ENCODE measurements at places on chromosomes 5 and 9.

DNA sequence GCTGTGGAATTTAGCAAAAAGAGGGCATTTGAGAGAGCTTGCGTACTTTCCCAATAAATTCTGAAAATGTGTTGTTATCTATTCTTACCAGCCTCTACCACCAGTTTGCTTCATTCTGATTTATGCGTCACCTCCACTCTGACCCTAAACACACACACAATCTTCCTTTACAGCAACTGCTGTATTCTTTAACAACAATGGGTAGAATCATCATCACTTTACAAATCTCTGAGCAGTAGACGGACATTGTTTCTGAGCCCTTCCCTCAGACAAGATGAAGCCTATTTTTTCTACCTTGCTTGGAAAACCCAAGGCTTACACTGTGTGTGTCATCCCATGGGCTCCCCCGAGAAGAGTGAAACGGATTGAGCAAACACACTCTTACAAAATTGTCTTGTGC is 83.1 kb upstream of the RASA1 start:
- DNase-seq = no peak

DNA sequence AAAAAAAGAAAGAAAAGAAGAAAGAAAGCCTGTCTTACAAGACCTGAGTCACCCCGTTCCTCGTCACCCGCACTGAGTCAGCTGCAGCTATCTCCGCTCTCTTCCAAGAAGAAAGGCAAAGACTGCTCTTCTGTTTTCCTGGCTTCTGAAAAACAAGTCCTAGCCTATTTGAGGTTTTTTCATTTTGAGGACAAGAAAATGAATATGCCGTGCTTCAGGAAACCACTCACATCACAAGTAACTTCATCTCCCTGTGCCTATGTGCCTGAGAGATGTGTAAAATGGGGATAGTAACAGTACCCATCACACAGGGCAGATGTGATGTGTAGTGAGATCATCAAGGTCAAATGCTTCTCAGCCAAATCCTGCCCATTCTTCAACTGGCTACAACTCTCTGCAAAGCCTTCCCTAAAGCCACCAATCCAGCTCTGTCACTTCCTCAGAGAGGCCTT is 78.4 kb downstream of the GLDC start:
- DNase-seq = no peak

DNA sequence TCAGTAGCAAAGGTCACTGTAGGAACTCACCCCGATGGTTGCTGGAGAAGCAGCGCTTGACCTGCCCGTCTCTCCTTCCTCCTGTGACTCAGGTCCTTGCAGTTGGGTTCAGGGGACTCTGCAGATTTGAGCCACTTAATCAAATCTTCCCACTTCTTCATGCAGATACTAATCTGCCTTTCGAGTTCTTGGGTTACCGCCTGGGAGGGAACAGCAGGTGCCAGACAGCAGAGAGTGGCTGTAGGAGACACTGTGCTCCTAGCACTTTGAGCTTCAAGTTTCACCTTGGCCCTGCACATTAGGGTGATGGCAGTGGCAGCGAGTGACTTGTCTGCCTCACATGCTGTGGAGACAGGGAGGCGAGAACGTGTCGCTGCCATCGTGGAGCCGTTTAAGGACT is 478.3 kb downstream of the PSAT1 start:
- no peak for DNase-seq

DNA sequence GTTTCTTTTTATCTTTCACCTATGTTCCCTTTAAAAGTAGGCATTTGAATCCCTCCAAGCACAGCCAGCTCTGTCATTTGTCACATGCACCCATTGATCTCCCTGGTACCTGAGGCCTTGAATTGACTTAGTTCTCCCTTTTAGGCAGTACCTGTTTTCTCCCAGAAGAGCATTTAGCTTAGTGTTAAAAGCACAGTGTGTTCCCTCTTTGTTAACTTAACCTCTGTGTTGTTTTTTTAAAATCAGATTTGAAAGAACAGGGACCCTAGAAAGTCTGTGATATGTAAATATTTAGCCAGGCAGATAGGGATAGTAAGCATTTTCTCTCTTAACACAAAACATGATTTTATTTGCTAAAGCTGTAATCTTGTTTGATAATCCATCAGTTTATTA is 113.8 kb upstream of the SPATA31D4 start:
- no peak for DNase-seq

DNA sequence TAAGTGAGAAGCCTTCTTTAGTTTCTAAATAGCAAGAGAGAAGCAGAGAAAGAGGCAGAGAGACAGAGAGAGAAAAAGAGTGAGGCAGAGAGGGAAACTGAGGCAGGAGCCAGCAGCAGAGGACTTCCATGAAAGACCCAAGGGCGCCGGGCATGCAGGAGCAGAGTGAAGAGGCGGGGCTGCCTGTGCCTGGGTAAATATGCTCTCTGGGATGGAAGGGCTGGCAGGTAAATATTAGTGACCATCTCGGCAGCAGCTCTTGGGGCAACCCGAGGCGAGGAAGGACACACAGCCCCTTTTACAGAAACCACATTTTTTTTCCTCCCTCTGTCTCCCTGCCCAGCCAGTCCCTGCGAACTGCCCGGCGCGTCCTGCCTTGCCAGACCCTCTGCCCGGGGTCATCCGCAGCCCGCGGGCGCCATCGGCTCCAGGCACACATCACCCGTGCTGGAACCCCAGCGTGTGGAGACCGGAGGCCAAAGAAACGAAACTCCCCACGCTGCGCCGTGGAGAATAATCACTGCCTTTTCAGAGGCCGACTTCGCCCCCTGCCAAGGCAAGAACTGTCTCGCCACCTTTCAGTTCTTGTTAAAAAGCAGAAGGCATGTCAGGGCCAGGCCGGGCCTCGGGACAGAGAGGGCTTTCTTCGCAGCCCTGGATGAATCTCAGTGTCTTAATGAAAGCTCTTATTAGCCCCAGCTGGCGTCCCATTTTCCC is 61.3 kb downstream of the BOD1 start:
- DNase-seq = no peak

GRCh38 chr5:164214698-164215097 is 709.3 kb downstream of the MAT2B start:
- no peak for DNase-seq

DNA sequence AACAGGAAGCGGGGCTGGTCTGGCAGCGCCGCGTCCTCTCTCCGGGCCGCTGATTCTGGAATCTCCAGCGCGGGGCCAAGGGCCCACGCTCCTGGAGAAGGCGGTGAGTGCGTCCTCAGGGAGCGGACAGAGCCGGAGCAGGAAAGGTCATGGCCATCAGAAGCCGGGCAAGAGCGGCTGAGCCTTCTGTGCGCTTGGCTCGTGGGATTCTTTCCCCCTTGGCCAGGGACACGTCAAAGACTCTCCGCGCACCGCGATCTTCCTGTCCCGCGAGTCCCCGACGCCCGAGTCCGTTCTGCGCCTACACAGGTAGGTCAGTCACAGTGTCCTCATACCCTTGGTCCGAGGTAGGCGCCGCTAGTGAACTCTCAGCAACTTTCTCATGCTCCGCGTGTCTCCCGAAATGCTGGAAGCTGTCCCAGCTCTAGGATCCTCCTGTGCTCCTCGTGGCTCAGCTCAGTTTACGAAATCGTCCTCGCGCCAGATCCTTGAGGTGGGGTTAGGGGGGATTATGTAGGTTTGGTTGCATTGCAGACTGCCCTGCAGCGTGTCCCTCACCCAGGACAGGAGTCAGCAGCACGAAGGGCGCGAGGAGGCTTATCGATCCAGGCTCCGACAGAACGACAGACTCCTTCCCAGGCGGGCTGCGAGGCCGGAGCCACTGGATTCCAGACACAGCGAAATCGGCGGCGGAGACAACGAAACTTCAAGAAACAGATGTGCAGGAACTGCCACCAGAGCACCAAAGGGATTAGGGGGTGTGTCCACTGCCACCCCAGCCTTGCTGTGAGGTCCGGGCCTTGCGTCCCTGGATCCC is 8.7 kb downstream of the LHX6 start:
- no peak for DNase-seq

GRCh38 chr9:70374962-70375618 is 39.4 kb downstream of the KLF9 start:
- DNase-seq = no peak

DNA sequence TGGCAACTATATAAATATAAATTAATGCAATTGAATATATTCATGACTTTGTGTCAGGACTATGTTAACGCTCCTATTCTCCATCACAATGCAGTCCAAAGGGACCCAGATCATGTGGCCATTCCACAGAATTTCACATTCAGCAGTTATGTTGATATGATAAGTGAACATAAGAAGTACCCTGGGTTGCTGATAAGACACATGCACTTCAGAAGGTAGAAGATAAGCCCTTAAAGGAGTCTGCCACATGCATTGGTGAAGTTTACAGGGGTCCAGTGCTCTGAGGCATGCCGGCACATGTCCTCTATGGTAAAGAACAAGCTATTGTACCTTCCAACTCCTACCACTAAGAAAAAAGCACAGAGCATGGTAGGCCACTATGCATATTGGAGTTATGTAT is 76.4 kb downstream of the PHAX start:
- no peak for DNase-seq

DNA sequence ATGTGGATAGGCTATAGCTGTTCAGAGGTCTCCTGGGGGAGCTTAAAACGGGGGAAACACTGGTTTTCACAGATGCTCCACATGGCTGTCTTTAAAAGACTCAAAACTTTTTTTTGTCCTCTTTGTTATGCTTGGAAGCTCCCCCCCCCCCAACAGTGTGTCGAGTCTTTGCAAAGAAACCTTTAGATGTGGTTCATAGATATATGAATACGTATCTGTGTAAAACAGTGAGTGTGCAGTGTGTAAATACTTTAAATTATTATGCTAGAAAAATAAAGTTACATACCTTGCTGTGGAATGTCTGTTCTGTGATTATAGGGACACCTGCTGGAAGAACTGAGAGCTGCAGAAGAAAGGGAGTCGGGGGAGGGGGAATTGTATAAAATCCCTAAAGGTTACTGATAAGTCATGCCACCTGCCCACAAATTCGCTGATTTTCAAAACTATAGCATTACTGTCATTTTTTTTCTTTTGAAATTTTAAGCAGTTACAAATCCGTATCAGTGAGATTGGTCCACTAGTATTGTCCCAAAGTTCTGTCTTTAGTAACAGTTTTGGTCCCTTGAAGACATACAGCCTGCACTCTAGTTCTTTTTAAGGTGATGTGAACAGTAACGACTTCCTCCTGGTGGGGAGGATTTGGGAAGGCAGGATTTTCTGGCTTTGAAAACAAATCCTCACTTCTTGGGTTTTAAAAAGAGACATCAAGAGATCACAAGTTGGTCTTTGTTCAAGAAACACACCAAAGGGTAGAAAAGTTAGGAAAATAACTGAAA is 22.9 kb downstream of the RGMB start:
- DNase-seq = no peak

DNA sequence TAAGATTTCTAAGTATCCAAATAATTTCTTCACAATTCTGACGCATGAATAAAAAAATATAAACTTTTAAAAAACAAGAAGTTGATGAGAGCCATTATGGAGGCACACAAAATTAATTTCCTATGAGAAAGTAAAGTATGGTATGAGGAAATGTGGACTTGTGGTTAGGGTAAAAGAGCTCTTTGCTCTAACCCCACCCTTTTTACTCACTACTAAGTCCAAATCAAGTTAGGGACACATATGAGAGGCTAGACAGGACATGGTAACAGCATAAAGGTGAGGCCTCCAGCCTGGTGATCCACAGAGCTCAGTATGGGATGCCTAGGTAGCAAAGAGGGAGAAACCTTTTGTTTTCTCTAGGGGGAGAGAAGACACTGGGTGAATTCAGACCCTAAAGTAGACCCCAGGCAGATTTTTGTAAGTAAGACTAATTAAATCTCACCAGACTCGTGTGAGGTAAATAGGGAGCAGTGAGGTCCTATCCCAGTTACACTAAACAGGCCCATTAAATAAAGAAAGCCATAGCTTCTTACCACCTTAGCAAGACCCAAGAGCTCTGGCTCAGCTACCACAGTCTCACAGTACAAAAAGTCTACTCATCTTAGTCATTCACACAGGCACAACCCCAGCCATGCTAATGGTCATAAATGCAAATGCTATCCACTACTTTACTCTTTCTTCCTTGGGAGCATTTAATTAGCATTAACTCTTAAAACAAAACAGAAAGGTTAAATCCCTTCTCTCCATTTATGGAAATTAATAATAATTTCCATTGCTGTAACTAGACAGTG is 42.6 kb downstream of the MLLT3 start:
- no peak for DNase-seq

GRCh38 chr5:1056611-1057484 is 48.2 kb downstream of the NKD2 start:
- no peak for DNase-seq

DNA sequence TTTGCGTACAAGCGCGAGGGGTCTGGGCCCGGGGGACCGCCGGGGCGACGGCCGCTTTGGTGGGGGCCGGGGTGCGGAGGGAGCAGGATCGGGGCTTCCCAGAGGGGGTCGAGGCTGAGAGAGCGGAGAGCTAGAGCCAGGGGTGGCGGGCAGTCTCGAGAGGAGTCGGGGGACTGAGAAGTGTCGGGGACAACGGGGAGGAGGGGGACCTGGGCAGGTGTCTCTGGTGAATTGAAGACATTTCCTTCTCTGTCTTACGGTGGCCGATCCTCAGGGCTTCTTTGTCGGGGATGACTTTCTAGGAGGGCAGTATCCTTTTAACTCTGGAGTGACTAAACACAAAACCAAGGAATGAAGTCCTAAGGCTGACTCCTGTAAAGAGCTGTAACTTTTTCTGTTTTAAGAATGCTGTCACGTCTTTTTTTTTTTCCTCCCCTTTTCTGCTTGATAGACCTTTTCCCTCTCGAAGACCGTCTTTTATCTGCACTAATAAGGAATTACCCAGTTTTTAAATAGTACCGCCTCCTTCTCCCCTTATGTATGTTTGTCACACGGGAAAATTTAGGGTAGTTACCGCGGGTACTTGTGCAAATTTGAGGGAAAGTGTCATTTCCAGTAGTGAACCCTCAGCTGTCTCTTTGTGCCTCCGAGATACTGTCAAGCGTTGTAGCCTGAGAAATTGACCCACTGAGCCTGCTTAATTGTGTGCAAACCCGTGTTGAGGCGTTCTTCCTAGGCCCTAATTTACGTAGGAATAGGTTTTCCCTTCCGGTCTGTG is 822 bp downstream of the DENND4C start:
- no peak for DNase-seq

DNA sequence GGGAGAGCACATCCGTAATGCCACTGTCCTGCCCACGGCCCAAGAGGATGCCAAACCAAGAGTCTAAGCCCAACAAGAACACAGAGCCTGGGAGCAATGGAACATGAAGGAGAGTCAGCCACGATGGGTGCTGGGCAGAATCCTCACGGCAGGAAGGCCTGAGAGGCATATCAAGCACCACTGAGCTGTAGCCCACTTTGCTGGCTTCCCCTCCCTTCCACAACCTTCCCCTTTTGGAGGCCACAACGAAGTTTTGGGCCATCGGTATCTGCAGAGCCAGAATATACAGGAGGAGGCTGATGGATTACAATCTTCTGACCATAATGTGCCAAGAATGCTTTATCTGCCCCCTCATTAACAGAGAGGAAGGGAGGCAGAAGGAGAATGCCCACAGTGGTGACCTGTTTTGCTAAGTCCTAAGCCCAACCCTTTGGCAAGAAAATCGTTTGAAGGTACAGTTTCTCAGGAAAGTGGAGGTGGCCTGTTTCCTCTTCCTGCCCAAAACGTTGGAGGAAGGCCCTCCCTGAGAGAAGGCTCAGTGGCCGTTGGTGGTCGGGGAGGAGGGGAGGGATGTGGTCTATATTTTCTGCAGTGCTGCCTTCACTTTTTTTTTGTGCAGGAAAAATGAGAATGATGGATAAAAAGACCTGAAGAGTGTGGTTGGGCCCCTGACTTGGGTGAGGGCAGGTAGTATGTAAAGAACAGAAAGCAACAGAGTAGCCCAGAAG is 26.2 kb downstream of the MACROH2A1 start:
- no peak for DNase-seq

GRCh38 chr9:105038051-105038450 is 110.1 kb upstream of the ABCA1 start:
- DNase-seq = no peak

GRCh38 chr9:109963079-109963478 is 183.1 kb downstream of the PALM2AKAP2 start:
- no peak for DNase-seq

- no peak for DNase-seq
Observed at GRCh38 chr5:61303346-61303745, 28.7 kb upstream of the ZSWIM6 start.

All from NCI-H1930 (cell line).